ENCODE measurements at places on chromosomes 11 and 22. TPM values are rescaled to one million over a fixed set of nuclear protein-coding genes. Genes with fewer than 3 reads are reported as not detected.

DGCR6 gene
- 6.5 TPM for total RNA-seq

LINC01488 gene
- total RNA-seq, result not detected

SLC35F2 gene
- total RNA-seq, result 10.7 TPM

- peaks cover 37% of the 10 kb centered on the region for H3K36me3 ChIP-seq
- H3K4me1 ChIP-seq, result no peaks in the 10 kb centered on the region
- no peak overlapping the region for H3K27ac ChIP-seq
These were observed 14.8 kb downstream of the ALG12 start for GRCh38 chr22:49903322-49904039.

- DNase-seq, result no peak
- H3K4me3 ChIP-seq, result no peak overlapping the region
- no peaks in the 10 kb centered on the region for H3K27me3 ChIP-seq
- no peaks in the 10 kb centered on the region for H3K4me1 ChIP-seq
- peaks cover 76% of the 10 kb centered on the region for H3K36me3 ChIP-seq
- no peak overlapping the region for H3K27ac ChIP-seq
These were observed 23.3 kb upstream of the SERPIND1 start for GRCh38 chr22:20750461-20751184.

GRCh38 chr11:16780698-16781550 lies 42.5 kb downstream of the C11orf58 start:
- no peaks in the 10 kb centered on the region for H3K4me1 ChIP-seq
- H3K36me3 ChIP-seq, result no peaks in the 10 kb centered on the region
- H3K27me3 ChIP-seq, result no peaks in the 10 kb centered on the region
- H3K4me3 ChIP-seq, result no peak overlapping the region

Data from CD4-positive, CD25-positive, alpha-beta regulatory T cell (primary cell).